Midbrain (tissue), 1 donor: ENCODE measurements at places on chromosomes 7 and 10.

DNA sequence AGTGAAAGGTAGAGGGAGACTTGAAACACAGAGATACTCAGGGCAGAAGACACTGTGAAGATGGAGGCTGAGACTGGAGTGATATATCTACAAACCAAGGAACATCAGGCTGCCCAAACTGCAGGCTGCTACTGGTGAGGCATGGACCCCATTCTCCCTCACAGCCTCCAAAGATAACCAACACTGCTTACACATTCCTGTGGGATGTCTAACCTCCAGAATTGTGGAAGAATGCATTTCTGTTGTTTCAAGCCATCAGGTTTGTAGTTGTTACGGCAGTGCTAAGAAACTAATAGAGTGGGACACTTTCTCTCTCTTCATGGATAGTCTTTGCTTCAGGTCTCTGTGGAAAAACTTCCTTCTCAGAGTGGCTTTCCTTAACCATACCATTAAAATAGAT is 182.6 kb upstream of the TMEM106B start:
- no peak for DNase-seq

GRCh38 chr7:104018425-104018824 is 29.0 kb upstream of the RELN start:
- no peak for DNase-seq

GRCh38 chr10:14146501-14146900 is 184.2 kb downstream of the FRMD4A start:
- no peak for DNase-seq

DNA sequence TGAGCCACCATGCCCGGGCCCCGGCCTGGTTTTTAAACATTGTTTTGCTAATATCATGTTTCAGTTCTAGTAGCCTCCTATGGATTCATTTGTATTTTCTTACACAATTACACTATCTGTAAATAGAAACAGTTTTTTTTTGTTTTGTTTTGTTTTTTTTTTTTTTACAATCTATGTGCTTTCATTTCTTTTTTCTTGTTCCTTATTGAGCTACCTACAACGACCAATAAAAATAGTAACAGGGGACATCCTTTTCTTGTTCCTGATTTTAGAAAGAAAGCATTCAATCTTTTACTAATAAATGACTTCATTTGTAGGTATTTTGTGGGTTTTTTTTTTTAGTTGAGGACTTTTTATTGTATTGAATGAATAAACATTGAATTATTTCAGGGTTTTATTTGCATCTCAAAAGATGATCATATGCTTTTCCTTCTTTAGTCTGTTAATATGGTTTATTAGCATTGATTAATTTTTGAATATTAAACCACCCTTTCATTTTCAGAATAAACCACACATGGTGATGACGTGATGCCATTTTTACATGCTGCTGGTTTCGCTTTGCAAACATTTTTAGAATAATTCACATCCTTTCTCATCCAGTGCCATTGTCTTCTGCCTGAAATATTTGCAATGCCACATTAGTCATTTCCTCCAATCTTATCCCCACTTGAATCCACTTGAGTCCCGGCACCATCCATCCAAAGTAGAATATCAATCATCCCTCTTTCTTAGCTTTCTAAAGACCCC is 18.1 kb upstream of the AKR1E2 start:
- no peak for DNase-seq

GRCh38 chr10:49502358-49502757 is 36.6 kb downstream of the ERCC6 start:
- no peak for DNase-seq

DNA sequence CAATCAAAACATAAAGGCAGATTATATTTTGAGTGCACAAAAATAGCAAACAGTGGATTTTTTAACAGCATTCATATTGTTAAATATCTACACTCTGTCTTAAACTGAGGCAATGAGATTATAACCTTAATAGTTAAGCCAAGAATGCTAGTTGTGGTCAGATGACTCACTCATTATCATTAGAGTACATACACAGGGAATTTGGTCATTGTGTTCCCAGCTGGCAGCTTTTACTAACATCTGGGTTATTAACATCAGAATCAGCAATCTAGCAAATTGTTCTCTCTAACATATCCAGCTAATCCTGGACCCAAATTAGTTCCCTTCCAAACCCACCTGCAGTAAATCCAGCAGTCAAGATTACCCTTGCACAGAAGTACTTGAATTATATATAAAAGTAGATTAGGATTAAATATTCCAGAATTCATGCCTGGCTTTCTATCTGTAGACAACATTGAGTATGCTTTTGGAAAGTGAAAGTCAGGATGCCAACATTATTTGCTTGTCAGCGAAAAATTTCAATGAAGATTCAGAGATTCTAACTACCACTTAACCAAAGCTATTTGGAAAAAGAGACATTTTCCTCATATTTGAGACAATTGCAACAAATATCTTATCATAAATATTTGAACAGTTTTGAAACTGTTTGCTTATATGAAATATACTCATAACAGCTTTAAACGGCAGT is 1035.6 kb upstream of the PHF14 start:
- DNase-seq = no peak
